ENCODE measurements at places on chromosomes 5 and 9.

DNA sequence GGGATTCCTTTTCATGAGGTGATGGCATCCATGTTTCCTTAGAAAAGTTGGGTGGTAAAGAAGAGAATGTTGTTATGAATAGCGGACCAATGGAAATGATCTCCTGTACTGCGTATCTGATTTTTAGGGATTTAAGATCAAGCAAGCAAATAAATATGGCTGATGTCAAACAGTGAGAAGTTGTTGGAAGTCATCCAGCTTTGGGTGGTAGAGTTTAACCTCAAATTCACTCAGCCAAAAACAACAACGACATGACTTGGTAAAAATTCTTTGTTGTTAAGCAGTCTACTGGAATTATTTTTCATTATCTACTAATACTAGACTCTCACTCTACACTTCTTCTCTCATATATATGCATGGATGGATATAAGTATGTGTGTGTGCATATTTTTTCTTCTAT, 426.5 kb downstream of the CTNND2 start:
- DNase-seq: no peak

GRCh38 chr9:24961762-24962161, 416.1 kb upstream of the IZUMO3 start:
- no peak for DNase-seq

- no peak for DNase-seq
Measured at GRCh38 chr5:60366489-60366888, 333.5 kb downstream of the DEPDC1B start.

DNA sequence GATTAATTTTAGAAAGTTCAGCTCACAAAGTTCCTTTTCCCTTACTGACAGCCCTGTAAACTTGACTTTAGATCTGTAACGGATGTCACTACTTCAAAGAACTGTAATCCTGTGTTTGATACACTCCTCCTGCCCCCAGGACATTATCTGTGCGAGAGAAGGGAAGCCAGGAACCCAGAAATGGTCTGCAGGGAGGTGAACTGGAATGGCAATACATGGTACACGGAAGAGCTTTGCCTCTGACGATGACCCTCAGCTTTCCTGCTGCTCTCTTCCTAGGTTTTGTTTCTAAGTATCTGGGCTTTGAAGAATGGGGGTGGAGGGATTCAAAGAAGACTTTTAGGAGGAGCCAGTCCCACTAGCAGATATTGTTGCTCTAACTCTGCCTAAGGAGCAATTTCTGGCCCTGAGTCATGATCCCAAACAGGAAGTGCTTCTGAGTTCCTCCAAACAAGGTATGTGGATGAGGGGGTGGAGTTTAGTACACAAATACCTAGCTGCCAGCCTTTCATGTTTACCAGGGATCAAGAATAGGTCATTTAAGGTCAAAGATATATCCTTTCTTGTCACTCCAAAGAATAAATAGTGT, 43.4 kb upstream of the TMC1 start:
- DNase-seq: no peak

DNA sequence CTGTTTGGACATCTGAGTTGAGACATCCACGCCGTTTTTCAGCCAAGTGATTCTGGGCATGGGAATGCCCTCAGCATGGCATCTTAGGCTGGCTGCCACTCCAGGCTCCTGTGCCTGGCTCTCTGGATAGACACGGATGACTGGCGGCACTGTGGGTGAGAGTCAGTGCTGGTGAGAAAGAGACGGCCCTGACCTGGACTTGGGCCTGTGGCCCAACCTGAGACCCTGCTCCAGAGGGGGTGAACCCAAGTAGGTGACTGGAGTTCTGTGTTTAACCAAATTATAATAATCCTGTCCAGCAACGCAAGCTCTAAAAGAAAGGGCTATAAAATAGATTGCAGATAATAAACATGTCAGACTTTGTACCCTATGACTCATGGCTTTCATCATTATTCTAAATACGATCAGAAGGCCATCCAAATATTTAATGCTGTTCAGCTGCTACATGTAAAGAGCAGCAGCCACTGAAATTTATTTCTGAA, 173.9 kb downstream of the HSPA4 start:
- no peak for DNase-seq

DNA sequence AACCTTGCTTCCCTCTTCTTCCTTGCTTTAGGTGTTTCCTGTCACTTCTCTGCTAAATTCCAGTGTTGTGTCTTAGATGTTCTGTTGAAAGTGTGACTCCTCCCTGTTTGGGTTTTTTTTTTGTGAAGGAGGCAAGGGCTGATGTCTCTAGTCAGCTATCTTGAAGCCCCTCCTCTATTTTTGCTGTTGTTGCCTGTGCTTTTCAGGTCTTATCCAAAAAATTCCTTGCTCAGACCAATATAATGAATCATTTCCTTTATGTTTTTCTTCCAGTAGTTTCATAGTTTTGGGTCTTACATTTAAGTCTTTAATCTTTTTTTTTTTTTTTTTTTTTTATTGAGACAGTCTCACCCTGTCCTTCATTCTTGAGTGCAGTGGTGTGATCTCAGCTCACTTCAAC, 22.3 kb downstream of the RIC1 start:
- no peak for DNase-seq

GRCh38 chr5:885529-885928, 7.1 kb downstream of the BRD9 start:
- no peak for DNase-seq

DNA sequence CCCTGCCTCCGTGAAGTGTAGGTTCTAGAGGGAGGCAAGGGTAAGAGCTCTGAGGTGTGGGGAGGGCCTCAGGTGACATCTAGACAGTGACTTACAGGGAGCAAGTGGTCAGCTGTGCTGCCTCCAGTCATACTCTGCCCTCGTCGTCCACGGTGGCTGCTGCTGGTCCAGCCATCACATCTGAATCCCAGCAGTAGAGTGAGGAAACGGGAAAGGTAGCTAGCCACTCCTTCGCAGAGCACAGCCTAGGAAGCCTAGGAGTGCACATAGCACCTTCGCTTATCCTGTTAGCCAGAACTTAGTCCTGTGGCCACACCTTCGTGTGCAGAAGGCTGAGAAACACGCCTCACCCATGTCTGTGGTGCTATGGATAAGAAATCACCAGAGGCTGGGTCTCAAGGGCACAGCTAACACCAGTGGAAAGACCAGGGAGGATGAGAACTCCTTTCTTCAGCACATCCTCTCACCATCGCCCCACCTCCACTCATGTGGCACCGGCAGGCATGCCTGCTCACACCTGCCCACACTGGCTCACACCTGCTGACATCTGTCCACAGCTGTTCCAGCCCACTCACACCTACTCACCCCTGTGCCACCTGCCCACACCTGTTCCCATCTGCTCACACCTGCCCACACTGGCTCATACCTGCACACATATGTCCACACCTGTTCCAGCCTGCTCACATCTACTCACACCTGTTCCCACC, 44.5 kb upstream of the SLC6A19 start:
- DNase-seq: no peak

GRCh38 chr5:150641006-150641570, 628 bp downstream of the SYNPO start:
- no peak for DNase-seq

GRCh38 chr9:93874242-93874641, 80.9 kb downstream of the BARX1 start:
- DNase-seq: no peak

- no peak for DNase-seq
Measured at GRCh38 chr5:56078278-56079156, 83.8 kb upstream of the IL6ST start.

All from vagina (tissue), 2 donors.